ENCODE measurements at places on chromosomes 12 and 14.

DNA sequence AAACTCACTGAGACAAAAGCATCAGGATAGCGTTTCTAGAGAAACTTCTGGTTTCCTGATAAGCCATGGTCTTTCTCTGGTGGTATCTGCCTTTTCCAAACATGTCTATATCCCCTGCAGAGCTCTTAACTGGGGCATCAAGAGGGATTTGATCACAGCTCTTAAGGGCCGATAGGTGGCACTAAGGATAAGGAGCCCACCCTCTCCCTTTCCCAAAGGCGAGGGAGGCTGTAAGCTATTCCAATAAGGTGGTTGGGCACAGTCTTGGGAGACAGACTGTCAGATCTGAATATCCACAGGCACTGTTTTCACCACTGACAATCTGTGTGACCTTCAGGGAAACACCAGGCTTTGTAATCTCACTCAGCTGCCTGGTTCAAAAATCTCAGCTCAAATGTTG, 206.0 kb downstream of the ADGRD1 start:
- DNase-seq, result no peak

GRCh38 chr14:96038920-96039632, at the start of gene C14orf132:
Gene C14orf132 (plus strand): TSS chr14:96039362. CDS start chr14:96039501, 139 bp downstream.
- no peak for DNase-seq

- DNase-seq, result no peak
These were observed 63.2 kb upstream of the SLC24A4 start for GRCh38 chr14:92259613-92260357.

GRCh38 chr14:45799511-45799910, 546.5 kb upstream of the MIS18BP1 start:
- DNase-seq, result no peak

DNA sequence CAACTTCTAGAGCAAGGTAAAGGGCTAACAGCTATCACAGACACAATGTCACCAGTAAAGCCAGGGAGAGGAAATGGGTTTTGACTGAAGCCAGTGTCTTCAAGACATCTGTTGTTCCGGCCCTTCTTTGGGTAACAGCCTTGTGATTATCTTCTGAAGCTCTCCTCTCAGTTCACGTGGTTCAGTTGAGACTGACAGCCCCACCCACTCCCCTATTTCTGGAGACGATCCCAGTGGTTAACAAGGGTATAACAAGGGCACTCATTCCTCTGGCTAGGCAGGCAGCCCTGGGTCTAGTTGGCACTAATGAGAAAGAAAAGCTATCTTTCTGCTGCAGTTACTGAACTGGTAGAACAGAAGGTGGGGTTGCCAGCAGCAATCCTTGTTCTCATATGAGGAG, 6.9 kb downstream of the GNPTAB start:
- peak; percentile 36 for DNase-seq

GRCh38 chr12:106682594-106683234, 91.8 kb upstream of the RIC8B start:
- no peak for DNase-seq

- no peak for DNase-seq
These were observed 304.8 kb upstream of the ATP2B1 start for GRCh38 chr12:90013409-90013808.

DNA sequence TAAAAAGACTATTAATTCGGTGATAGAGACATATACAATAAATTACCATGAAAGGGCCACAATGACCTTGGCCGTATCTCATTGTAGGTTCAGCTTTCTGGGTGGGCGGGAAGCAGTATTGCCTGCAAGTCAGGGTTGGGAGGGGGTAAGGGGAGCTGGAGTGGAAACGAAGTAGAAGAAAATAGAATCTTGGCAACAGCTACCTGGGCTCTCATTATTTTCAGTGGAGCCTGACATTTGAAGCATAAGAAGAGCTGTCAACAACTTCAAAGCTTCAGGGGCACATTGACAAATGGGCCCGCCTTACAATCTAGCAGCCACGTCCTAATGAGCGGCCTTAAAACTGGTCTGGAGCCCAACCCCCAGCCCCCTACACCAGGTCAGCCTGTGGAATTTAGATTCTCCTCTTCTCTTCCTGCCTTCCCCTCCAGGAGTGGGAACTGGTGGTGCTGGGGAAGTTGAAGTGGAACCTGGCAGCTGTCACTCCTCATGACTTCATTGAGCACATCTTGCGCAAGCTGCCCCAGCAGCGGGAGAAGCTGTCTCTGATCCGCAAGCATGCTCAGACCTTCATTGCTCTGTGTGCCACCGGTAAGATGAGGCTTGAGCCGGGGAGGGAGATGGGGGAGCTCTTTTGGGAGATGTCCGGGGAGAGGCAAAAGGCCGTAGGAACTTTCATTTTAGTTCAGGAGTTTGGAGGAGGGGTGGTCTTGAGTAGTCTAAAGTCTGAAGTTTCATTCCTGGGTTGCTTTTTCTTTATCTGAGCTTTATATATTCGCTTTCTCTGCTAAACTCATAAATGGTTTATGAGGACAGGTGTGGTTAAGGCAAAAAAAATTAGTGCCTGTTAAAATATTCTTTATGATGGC, 5.0 kb downstream of the CCND2 start:
- DNase-seq, result no peak

DNA sequence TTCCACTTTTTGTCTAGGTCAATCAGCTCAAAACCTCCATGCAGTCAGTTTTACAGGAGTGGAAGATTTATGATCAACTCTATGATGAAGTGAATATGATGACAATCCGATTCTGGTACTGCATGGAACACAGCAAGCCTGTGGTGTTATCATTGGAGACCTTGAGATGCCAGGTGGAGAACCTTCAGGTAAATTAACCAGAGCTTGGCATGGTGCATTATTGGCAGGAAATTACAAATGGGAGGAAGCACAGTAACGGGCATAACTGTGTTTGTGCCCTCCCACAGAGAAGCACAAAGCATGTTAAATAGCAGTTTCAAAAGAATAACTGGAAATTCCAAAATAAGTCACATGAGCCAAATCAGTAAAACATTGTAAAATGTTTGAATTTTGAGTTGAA, 135.6 kb downstream of the ESR2 start:
- no peak for DNase-seq

GRCh38 chr12:57085999-57086492, 2.9 kb upstream of the NAB2 start:
- no peak for DNase-seq

DNA sequence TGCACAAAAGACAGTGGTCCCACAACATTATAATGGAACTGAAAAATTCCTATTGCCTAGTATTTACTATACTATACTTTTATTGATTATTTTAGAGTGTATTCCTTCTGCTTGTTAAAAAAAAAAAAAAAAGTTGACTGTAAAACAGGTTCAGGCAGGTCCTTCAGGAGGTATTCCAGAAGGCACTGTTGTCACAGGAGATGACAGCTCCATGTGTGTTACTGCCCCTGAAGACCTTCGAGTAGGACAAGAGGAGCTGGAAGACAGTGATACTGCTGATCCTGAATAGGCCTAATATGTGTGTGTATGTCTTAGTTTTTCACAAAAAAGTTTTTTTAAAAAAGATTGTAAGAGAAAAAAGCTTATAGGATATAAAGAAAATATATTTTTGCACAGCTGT, 12.3 kb downstream of the UBE2N start:
- DNase-seq, result no peak

DNA sequence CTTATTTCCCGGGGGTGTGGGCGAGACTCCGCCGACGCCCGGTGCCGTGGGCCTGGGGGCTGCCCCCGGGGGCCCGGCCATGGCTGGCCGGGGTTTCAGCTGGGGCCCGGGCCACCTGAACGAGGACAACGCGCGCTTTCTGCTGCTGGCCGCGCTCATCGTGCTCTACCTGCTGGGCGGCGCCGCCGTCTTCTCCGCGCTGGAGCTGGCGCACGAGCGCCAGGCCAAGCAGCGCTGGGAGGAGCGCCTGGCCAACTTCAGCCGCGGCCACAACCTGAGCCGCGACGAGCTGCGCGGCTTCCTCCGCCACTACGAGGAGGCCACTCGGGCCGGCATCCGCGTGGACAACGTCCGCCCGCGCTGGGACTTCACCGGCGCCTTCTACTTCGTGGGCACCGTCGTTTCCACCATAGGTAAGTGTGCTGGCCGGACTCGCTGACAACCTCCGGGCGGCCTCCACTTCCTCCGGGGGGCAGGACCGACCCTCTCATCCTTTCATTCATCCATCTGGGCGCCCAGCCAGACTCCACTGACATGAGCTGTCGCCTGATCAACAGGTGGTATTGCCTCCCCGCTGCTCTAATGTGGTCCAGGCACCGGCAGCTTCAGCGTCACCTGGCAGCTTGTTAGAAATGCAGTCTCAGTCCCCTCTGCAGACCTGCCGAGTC, 467 bp downstream of the KCNK13 start:
- DNase-seq, result no peak

- no peak for DNase-seq
These were observed 125.9 kb downstream of the ANO4 start for GRCh38 chr12:100920493-100920892.

- no peak for DNase-seq
These were observed 52.3 kb upstream of the RFLNA start for GRCh38 chr12:124242529-124243065.

DNA sequence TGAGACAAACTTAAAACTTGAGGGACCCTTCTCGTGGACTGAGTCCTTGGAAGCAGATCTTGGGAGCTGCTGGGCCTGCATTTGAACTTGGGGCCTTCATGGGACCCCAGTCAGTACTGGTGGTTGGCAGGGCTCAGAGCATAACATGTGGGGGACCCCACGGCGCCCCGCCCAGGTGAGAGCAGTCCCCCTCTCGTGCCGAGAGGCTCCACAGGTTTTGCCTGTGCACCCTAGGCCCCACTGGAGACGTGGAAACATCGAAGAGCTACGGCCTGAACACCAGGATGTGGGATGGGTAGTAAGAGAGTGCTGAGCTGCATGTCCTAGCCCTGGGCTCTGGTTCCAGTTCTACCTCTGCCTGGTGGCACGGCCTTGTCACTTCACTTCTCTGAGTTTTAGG, 84.1 kb downstream of the CACNA1C start:
- DNase-seq, result no peak

GRCh38 chr14:33646692-33647260, 304.1 kb downstream of the EGLN3 start:
- no peak for DNase-seq

DNA sequence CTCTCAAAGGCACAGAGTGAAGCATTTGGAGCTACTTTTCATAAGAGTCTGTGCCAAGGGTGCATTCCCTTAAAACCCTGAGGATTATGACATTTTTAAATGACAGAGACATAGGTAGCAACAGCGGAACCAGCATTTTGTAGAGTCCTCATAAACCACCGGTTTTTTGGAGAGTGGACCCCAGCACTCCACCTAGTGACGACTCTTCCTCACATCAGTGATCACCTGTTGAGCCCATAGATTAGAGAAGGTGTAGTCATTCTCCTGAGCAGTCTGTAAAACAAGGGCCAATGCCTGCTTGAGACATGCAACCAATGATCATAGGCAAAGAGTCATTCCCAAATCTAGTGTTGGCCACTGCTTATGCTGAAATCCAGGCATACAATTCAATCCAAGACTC, 399.1 kb downstream of the GXYLT1 start:
- DNase-seq, result no peak

GRCh38 chr12:18750085-18750484, 12.2 kb downstream of the CAPZA3 start:
- DNase-seq, result no peak

DNA sequence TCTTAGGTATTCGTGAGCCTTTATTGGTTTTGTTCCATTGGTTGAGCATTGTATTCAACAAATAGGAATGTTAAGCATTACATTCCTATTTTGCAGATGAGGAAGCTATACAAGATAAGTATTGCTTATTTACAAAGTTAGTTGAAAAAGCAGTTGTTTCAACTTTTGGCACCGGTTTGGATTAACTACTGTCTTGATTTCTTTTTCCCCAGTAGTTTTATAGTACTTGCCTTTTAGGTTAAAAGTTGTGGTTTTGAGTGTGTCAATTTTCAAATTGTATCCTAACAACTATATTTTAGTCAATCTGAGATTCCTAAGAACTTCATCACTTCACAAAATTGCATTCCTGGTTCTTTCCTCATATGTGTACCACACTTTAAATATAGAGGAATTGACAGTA, 23.8 kb upstream of the MBIP start:
- DNase-seq, result no peak

- DNase-seq, result no peak
These were observed 82.4 kb downstream of the SYT10 start for GRCh38 chr12:33357181-33357580.

All from activated CD8-positive, alpha-beta memory T cell treated with anti-CD3 and anti-CD28 coated beads for 1 hour (primary cell).